Heart right ventricle (tissue), 16 donors: ENCODE measurements at places on chromosomes 2 and 18. TPM values are rescaled to one million over a fixed set of nuclear protein-coding genes. Genes with fewer than 3 reads are reported as not detected.
A peak's percentile ranks its signal among the peaks of the same experiment; 100 is the strongest.

- DNase-seq, result no peak
Measured at GRCh38 chr2:160700021-160700814, 206.6 kb upstream of the RBMS1 start.

GRCh38 chr2:120565095-120565460 is 170.6 kb upstream of the GLI2 start:
- no peak for DNase-seq

Gene IL36A
- not detected for total RNA-seq

Gene RASGRP3
- total RNA-seq, result 66.4 TPM

- DNase-seq, result peak; percentile 38
Measured at GRCh38 chr2:39243469-39244123, at the start of gene CDKL4. Gene CDKL4 (minus strand): TSS chr2:39243970.

DNA sequence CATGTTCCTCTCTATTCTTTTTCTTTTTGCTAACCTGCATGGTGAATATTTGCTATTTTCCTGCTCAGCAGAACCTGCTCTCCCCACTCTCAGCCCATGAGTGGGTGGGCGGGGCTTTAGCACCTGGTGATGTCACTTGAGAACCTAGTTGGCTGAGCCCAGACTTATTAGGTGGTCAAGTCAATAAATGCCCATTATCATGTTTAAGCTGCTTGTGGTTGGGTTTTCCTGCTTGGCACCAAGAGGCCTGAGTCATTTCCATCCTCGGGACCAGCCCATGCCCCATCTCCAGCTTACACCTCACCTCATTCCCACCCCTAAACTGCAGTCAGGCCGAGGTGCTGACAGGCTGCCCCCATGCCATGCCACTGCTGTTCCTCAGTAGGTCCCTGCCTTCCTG is 226.6 kb downstream of the ANKRD30B start:
- DNase-seq, result no peak

- no peak for DNase-seq
Measured at GRCh38 chr2:71990122-71990521, 157.5 kb downstream of the CYP26B1 start.

Gene KCTD18
- 9.8 TPM for total RNA-seq

DNA sequence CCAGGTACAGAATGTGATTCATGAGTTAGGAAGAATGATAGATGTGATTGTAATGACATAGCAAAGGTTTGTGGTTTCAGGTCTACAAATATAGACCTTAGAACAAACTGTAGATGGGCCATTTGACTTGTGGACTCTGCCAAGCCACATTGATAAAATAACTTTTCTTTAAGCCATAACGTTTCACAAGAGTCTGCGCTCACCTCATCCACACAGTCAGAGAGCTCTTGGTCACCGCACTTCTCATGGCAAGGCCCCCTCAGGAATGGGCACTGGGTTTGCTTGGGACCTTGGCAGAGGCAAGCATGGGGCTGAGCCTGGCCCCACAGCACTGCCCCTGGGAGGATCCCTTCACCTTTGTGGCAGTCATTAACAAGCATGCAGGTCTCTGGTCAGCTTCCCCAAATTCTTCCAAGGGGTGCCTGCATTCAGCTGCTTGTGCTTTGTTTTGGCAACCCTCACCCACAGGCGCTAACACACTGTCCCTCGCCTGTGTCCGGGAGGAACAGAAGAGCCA is 14.0 kb downstream of the ARMC9 start:
- DNase-seq, result no peak

Gene INHBB
- total RNA-seq, result 0.89 TPM

DNA sequence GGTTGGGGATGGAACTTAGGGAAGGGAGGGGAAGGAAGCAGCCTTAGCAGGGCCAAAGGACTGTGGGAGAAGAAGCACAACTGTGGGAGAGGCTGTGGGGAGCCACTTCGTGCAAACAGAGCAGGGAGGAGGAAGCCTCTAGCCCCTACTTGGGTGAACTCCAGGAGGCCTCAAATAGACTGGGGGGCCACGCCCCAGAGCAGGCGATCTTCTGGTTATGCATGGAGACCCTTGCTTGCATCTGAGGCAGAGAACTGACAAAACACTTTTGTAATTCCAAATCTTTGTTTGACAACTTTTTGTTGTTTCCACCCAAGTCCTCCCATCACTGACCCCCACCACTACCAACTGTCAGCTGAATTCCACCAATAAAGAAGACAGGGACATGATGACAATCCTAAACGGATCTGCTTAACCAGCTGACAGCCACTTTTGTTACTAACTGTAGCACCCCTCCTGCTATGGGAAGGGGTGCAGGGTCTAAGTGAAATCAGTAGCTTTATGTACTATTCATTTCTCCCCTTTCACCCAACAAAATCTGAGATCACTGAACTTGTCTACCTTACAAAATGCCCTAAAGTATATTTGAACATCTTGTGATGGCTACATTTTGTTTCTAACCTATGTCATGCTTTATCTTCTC is 80.5 kb upstream of the CPO start:
- no peak for DNase-seq

DNA sequence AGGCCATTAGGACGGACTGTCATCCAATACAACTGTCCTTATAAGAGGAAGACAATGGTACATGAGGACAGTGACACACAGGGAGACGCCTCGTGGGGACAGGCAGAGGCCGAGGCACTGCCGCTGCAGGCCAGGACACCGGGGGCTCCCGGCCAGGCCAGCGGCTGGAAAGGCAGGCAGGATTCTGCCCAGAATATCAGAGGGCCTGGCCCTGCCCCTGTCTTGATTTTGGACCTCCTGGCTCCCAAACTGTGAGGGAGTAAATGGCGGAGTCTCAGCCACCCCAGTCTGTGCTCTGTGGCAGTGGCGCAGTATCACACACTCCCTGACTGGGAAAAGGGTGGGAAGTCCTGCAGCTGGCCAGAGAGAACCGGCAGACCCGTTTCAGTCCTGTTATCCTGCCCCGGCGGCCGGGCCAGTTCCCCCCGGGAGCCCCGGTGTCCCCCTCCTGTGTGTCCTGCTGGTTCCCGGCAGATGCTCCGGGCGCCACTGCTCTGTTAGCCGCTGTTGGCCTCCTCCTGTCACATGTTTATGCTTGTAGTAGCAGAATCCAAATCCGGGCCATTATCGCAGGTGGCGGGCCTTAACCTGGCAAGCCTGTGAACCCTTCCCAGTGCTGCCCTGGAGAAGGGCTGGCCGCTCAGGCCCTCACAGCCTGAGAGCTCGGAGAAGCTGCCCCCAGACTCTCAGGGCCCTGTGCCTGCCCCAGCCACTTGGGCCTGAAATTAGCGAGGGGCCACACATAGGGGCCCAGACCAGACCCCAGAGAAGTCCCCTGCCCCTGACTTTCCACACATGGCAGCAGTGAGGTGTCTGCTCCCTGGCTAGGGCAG is 31.4 kb upstream of the TAF1B start:
- no peak for DNase-seq

- no peak for DNase-seq
Measured at GRCh38 chr2:84876369-84876768, 4.5 kb downstream of the TRABD2A start.

Gene SULT1C2
- total RNA-seq, result 1.0 TPM

- no peak for DNase-seq
Measured at GRCh38 chr2:227160164-227160563, 3.8 kb downstream of the COL4A4 start.

DNA sequence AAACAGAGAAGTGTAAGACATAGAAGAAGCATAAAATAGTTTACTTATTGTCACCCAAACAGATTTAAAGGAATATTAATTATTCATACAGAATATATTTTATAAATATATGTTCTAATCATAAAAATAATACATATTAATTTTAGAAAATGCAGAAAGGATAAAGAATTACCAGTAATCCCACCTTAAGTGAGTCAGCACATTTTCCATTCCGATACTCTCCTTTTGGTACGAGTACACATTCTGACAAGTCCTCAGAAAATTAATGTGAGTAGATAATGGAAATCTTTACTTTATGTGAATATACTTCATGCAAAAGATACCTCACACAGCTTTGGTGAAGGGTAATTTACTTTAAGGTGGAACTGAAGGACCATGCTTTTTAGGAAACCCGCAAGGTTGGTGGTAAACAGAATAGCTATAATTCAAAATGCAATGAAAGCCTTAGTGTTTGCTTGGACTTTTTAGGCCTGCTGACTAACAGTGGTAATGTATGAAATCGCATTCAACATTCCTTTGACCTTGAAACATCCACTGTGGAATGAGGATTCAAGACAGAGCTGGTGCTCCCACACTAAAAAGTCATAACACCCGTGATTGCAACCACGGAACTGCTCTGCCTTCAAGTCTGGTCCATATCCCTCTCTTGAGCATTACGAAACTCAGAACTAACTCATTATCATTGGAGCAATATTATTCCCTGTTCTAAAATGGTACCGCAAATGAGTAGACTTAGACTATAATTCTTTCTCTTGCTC is 28.1 kb upstream of the HTR2B start:
- no peak for DNase-seq

GRCh38 chr2:86301711-86302202 is 35.7 kb downstream of the REEP1 start:
- no peak for DNase-seq

Gene FAM161A
- 2.5 TPM for total RNA-seq

- DNase-seq, result no peak
Measured at GRCh38 chr2:227780981-227781615, 32.5 kb upstream of the CCL20 start.

Gene TSPYL6
- total RNA-seq, result not detected

DNA sequence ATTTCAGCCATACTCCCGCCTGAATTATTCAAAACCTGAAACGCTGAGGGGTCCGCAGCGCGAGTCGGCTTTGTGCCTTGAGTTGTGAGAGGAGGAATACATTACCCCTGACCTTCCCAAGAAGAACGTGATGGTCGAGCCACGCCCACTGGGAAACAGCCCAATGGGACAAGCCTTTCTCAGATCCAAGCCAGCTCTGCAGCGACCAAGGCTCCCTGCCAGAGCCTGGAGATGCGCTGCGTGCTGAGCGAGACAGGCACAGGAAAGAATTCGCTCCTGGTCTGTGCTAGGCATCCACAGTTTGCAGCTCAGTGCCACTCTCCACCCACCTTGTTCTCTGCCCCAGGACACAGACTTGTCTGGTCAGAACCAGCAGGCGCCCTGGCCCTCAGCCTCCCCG is 74.1 kb upstream of the GLI2 start:
- DNase-seq, result peak; percentile 63

Gene LINC00305
- total RNA-seq, result not detected

GRCh38 chr2:173998386-173998785 is 33.2 kb upstream of the SP3 start:
- DNase-seq, result no peak

- DNase-seq, result no peak
Measured at GRCh38 chr2:218785103-218785502, 3.2 kb downstream of the CYP27A1 start.

- DNase-seq, result no peak
Measured at GRCh38 chr2:106851881-106852501, 34.0 kb downstream of the ST6GAL2 start.

DNA sequence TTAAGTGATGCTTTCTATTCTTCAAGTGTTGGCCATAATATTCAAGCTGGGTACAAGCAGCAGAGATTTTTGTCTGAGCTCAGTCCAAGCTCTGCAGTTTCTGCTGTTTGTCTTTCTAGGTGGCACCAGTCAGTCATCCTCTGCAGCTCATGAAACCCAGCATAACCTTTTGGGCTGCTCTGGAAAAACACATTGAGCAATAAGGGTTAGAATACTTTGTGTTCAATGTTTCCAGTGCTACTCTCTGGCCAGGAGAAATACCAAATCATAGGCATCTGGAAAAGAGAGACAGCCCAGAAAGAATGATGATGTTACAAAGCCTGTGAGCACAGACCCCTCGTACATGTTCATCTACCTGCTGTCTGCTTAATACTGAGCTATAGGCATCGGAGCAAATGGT is 19.5 kb upstream of the WIPF1 start:
- no peak for DNase-seq

GRCh38 chr18:74142252-74142651 is 5.4 kb downstream of the FBXO15 start:
- DNase-seq, result no peak

DNA sequence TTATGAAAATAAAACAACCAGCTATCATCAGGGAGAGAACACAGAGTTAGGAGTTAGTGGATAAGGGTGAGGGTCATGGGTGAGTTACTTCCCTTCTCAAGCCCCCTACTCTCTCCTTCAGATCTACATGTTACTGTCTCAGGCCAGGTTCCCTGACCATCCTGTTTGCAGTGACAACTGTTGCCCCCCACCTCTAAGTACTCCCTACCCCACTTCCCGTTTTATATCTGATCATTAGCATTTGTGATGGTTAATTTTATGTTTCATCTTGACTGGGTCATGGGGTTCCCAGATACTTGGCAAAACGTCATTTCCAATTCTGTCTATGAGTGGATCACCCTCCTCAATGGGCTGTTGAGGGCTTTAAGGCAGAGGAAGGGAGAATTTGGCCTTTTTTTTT is 32.8 kb upstream of the ATP8B1 start:
- DNase-seq, result no peak

Gene VWC2L
- not detected for total RNA-seq

GRCh38 chr2:166882851-166883250 is 5.4 kb upstream of the XIRP2 start:
- no peak for DNase-seq

Gene KCNS3
- 3.0 TPM for total RNA-seq

DNA sequence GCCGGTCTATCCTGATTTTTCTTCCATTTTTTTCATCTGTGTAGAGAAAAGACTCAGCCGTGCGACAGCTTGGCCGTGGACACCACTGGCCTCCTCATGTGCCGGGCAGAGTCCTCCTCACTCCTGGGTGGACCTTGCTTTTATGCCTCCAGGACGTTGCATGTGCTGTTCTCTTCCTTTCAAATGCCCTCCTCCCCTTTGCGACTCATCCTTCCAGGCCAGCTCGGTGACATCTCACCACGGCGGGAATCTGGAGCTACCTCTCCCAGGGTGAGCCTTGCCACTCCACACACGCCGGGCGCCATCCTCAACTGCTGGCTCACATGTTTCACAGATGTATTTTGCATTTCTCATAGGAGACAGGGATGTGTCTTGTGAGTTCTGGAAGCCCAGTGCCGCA is 198.5 kb upstream of the HDAC4 start:
- no peak for DNase-seq

Gene VIT
- 6.8 TPM for total RNA-seq

GRCh38 chr18:45312555-45313126 is 302.6 kb upstream of the SLC14A2 start:
- no peak for DNase-seq

- no peak for DNase-seq
Measured at GRCh38 chr18:30748541-30748940, 294.0 kb downstream of the DSC3 start.

GRCh38 chr2:126828491-126828890 is 70.2 kb upstream of the TEX51 start:
- DNase-seq, result no peak

DNA sequence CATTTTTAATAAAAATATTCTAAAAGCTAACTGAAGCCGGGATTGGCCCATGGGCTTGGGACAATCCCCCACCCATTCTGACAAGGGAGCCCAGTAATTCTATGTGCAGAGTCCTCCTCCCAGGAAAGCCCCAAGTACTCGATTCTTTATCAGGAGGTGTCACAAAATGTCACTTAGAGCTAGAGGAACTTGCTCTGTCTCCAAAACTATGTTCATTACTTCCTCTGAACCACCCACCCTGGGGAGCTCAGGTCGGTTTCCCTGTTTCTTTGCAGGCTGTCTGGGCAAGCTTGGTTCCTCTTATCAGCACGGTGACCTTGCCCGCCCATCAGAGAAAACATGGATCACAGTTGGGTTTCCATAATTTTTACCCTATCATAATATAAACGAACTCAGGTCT is 430.6 kb upstream of the ID2 start:
- no peak for DNase-seq

Gene ALLC
- not detected for total RNA-seq
